Activated CD4-positive, alpha-beta T cell treated with anti-CD3 and anti-CD28 coated beads, Interleukin-2, amount 50 U/mL, for 4 hours (primary cell): ENCODE measurements at places on chromosomes 3 and 15.

GRCh38 chr15:41566121-41566885 lies 7.3 kb downstream of the TYRO3 start:
- no peak for DNase-seq

GRCh38 chr3:119681279-119681678 lies 4.1 kb upstream of the COX17 start:
- no peak for DNase-seq

- DNase-seq: peak; percentile 9
Measured at GRCh38 chr3:124584552-124585391, 145.5 kb upstream of the UMPS start.

GRCh38 chr3:63060412-63060811 lies 185.2 kb upstream of the CADPS start:
- no peak for DNase-seq

DNA sequence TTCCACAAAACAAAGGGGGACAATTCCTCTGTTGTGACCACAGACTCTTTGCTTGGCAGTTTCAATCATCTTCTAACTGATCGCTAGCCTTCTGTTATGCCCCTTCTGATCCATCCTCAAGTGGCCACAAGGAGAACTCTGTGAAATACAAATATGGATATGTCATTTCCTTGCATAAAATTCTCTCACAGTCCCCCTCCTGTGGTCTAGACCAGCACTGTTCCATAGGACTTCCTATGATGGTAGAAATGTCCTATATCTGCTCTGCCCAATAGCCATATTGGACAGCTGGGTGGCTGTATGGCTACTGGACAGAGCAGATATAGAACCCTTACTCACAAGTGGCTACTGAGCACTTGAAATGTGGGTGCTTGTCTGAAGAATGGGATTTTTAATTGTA lies 25.9 kb upstream of the SNRK start:
- DNase-seq: no peak

DNA sequence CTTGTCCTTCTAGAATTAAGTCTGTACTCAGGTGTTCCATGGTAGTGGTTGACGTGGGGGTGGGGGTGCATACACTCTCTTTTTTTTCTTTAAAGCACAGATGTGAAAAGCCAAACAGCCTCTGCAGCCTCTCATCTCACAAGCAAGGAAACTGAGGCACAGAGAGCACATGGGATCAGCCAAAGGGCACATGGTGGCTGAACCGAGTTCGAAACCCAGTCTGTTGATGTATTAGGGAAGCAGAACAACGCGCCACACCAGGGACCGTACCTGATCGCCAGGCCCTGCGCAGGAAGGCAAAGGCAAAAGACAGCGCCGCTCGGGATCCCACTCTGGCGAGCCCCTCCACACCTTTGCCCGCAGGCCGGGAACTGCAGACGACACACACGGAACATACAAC lies 47.3 kb downstream of the HERC2 start:
- DNase-seq: no peak

DNA sequence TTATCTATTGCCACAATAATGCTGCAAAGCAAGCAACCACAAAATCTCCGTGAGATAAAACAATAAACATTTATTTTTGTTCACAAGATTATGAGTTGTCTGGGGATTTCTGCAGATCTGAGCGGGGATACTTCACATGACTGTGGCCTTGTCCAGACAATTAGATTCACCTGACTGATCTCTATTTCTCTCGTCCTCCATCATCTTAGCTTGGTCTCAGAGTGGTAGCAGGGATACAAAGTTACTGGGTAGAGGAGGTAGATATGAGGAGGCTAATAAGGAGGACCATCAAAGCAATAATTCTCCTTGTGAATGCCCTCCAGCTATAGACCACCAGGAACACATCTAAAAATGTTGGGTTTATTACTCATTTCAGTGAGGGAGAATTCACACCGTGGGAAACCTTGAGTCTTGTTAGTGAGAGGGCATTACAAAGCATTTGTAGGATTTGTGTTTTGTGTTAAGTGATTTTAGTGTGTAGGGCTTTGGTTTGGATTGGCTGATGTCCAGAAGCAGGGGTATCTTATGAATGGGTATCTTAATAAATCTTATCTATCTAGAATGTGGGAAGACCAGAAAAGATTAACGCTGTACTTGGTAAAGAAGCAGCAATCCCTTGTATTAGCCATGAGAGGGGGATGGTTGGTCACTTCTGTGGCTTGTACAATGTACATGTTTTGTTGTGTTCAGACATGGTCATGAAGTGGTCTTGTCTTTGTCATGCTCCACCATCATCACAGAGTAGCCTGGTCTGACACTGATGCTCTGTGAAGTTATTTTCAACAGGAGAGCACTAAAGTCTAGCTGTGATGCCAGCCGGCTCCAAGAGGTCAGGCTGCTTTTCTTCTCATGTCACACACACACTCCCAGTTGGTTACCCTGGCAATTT lies 287.6 kb upstream of the STT3B start:
- DNase-seq: no peak

GRCh38 chr3:116981089-116981488 lies 271.5 kb downstream of the TUSC7 start:
- DNase-seq: no peak

GRCh38 chr15:74535388-74536084 lies 5.5 kb upstream of the ARID3B start:
- no peak for DNase-seq

GRCh38 chr3:69235882-69236281 lies 113.5 kb upstream of the LMOD3 start:
- DNase-seq: no peak

DNA sequence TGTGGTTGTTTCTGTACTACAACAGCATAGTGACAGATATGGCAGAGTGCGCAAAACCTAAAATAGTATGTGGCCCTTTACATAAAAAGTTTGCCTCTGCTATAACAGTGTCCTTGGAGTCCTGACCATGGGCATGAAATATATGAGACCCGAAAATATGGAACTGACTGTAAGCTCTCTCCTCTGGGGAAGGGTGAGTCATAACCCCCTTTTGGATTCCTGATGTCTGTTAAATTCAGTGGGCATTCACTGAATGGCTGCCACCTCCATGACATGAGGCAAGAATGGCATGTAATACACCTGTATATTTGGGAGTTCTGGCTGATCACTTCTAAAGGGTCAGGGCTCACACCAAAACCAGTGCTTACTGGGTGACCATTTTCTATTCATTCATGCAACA lies 6.1 kb downstream of the TBC1D2B start:
- no peak for DNase-seq

DNA sequence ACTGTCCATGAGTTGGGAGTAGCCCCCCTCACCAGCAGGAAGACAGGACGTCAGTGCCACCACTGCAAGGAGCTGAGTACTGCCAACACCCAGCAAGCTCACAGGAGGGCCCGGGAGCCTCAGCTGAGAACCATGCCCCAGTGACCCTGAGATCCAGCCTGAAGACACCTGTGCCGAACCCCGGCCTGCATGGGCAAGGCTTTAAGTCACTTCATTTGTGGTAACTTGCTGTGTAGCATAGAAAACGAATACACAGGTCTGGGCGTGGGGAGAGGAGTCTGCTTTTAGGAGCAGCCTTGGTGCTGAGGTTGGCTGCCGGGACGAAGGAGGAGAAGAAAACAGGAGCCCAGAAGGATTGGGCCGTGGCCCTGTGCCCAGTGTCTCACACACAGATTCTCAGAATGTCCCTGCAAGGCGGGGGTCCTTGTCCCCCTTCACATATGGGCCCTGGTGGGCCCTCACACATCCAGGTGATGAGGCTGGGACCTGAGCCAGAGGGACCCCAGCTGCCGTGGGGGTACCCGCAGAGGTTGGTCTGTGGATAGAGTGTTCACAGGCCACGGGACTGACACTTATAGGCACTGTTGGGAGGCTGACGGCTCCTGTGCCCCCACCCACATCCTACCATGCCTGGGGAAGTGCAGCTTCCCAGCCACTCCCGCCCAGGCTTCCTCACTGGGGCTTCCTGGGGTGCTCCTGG lies 85.3 kb downstream of the PLXNA1 start:
- DNase-seq: no peak

GRCh38 chr3:55562700-55563099 lies 75.6 kb upstream of the WNT5A start:
- no peak for DNase-seq

- DNase-seq: no peak
Measured at GRCh38 chr3:146449076-146449475, 20.3 kb downstream of the PLSCR2 start.

- DNase-seq: no peak
Measured at GRCh38 chr3:89889386-89889785, 782.0 kb downstream of the EPHA3 start.

- no peak for DNase-seq
Measured at GRCh38 chr3:150220799-150221198, 187.3 kb upstream of the TSC22D2 start.

GRCh38 chr3:178436773-178437172 lies 99.5 kb upstream of the KCNMB2 start:
- DNase-seq: no peak

DNA sequence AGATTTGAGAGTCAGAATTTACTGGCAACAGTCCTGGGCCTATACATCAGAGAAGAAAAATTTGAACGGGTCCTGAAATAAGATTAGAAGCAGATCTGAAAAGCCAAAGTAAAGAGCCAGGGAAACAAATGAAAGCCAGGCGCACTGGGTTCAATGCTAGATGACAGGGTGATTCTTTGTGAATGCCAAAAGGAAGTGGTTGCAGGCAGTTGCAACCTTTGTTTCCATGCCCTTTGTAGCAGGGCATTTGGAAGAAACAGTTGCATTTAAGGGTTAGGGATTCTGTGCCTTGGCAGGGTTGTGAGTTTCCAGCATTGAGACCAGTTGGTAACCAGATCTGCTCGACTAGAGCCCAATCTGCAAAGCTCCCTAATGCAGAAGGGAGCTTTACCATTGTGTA lies 36.4 kb upstream of the MTHFS start:
- DNase-seq: no peak

GRCh38 chr3:62675492-62675891 lies 199.7 kb downstream of the CADPS start:
- DNase-seq: no peak

DNA sequence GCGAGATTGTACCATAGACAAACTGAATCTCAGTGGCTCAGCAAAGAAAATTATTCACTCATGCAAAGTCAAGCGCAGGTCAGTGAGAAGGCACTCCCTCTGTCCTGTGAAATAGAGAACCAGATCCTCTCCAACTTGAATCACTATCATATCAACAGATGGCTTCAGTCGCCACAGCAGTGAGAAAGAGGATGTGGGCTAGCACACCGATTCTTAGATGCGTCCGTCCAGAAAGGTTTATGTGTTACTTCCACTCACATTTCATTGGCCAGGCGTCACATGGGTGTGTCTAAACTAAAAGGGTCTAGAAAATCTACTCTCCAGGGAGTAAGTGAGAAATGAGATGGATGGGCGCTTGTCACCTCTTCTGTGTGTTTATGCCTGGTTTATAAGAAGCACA lies 141.6 kb upstream of the KBTBD8 start:
- DNase-seq: no peak

DNA sequence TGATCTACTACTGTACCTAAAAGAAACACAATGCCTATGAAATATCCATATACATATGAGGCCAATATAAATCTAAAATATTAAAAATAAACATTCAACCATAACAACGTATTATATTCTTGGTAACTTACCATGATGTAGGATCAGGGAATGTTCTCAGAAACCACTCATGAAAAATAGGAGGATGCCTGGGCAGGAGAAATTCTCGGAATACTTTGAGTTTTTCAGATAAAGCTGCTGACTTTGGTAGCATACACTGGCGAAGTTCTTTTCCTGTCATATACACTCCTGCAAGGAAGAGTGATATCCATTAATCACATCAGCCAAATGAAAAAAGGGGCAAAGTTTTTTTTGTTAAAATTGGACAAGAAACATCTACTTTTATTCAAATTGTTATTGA lies 11.3 kb upstream of the XRN1 start:
- no peak for DNase-seq

- DNase-seq: no peak
Measured at GRCh38 chr3:172562871-172563865, 39.9 kb upstream of the TNFSF10 start.

- no peak for DNase-seq
Measured at GRCh38 chr3:64836097-64836496, 148.3 kb upstream of the ADAMTS9 start.

- no peak for DNase-seq
Measured at GRCh38 chr15:83379579-83379959, 67.6 kb upstream of the SH3GL3 start.

GRCh38 chr15:73344056-73344455 lies 24.7 kb downstream of the HCN4 start:
- DNase-seq: no peak

GRCh38 chr3:95719481-95719880 lies 1094.9 kb upstream of the EPHA6 start:
- DNase-seq: no peak

- no peak for DNase-seq
Measured at GRCh38 chr15:44738340-44738984, 2.1 kb downstream of the TRIM69 start.

GRCh38 chr3:126438746-126439145 lies 36.9 kb downstream of the ZXDC start:
- no peak for DNase-seq

- DNase-seq: no peak
Measured at GRCh38 chr3:136193278-136194054, 2.7 kb downstream of the MSL2 start.

- no peak for DNase-seq
Measured at GRCh38 chr15:23750179-23750578, 63.1 kb upstream of the NDN start.

GRCh38 chr15:59936741-59937140 lies 67.4 kb upstream of the FOXB1 start:
- DNase-seq: no peak
